ENCODE measurements at places on chromosomes 3 and 15.

DNA sequence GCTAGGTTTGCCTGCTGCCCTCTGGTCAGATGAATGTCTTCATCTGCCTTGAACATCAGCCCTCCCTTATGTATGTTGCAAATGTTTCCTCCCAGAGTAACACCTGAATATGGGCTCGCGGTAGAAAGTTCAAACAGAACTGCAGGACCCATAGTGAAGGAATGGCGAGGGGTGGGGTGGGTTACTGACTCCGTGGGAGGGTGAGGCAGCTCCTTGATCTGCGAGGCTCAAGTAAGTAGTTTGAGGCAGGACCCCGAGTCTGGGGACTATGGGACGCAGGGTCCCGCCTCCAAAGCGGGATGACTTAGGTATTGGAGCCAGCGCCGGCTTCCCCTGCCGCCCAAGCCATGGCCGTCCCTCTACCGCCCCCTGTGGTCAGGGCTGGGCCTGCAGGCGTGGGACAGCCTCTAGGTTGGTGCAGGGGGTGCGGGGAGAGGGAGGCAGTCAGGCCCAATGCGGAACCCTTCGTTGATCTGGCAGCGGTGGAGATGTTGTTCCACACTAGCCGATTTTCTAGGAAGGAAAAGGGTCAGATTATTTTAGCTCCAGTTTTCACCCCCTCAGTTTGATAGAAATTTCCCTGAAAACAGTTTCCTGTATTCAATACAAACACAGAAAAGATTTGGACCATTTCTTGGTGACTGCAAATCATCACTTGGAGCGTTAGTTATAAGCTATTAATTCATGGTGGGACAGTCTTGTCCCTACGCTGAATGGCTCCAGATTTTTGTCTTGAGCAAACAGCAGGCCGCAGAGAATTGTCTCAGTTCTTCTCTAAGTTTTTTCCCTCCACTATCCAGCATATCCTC is 72.3 kb downstream of the CORO2B start:
- no peak for DNase-seq
- H3K4me1 ChIP-seq = peaks cover 8% of the 10 kb centered on the region
- H3K27me3 ChIP-seq = no peaks in the 10 kb centered on the region

- no peak for DNase-seq
- H3K4me3 ChIP-seq = no peak overlapping the region
- H3K27me3 ChIP-seq = no peaks in the 10 kb centered on the region
- H3K4me1 ChIP-seq = no peaks in the 10 kb centered on the region
- no peaks in the 10 kb centered on the region for H3K36me3 ChIP-seq
Measured at GRCh38 chr3:7371693-7372572, 511.0 kb downstream of the GRM7 start.

GRCh38 chr3:133077688-133078087 is 39.5 kb downstream of the TMEM108 start:
- H3K4me1 ChIP-seq = no peaks in the 10 kb centered on the region
- no peak overlapping the region for H3K27ac ChIP-seq
- H3K4me3 ChIP-seq = no peak overlapping the region
- DNase-seq = no peak
- no peaks in the 10 kb centered on the region for H3K27me3 ChIP-seq

DNA sequence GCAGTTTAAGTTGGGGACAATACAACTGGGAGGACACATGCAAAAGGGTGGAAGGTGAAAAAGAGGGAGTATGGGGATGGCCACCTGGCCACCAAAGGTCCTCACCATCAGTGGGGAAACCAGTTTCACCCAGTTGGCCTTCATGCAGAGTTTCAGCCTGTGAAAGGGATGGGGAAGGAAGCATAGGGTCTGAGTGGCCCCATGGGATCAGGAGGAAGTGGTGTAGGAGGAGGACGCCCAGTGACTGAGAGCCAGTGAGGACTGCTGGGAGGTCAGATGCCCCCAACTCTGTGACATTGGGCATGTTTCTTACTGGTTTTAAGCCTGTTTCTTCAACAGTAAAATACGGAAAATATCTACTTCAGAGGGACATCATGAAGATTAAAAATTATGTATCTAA is 16.3 kb downstream of the BCL2A1 start:
- no peak overlapping the region for H3K27ac ChIP-seq
- no peaks in the 10 kb centered on the region for H3K36me3 ChIP-seq
- H3K4me1 ChIP-seq = no peaks in the 10 kb centered on the region
- H3K27me3 ChIP-seq = no peaks in the 10 kb centered on the region
- H3K4me3 ChIP-seq = no peak overlapping the region
- no peak for DNase-seq

- H3K27me3 ChIP-seq = no peaks in the 10 kb centered on the region
- no peak overlapping the region for H3K27ac ChIP-seq
- H3K36me3 ChIP-seq = peaks cover 13% of the 10 kb centered on the region
Measured at GRCh38 chr15:62835762-62836161, 206.8 kb upstream of the TPM1 start.

GRCh38 chr3:71916747-71917369 is 131.9 kb upstream of the PROK2 start:
- no peak overlapping the region for H3K27ac ChIP-seq
- peak; percentile 82 for DNase-seq
- no peaks in the 10 kb centered on the region for H3K36me3 ChIP-seq

DNA sequence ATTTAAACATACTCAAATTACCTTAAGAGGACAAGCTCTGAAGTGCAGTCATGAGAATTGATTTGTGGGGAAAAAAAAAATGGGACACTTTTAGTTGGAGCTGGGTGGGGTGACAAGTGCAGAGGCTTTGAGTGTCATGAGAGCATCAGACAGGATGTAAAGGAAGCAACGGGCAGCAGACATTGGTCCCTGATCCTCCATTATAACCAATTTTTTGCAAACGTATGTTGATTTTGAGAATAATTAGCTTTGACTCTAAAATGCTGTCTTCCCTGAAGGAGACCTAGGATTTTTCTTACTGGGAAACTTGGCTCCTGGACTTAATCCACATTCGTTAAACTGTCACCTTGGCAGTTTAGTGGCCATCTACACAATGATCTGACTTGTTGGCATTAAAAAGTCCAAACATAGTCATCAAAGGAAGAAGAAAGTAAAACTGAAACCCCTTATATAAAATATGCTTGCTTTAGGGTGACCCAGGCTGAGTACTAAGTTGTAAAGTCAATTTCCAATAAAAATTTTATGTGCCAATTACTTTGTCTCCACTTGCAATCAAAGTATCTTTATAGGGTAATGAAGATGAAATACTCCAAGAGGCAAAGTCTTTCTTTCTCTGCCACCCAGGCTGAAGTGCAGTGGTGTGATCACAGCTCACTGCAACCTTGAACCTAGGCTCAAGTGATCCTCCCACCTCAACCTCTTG is 45.6 kb downstream of the BCL2L10 start:
- no peak for DNase-seq
- no peaks in the 10 kb centered on the region for H3K27me3 ChIP-seq
- H3K36me3 ChIP-seq = peaks cover 39% of the 10 kb centered on the region
- H3K4me3 ChIP-seq = no peak overlapping the region

GRCh38 chr3:2993736-2994135 is 116.4 kb downstream of the IL5RA start:
- DNase-seq = no peak
- no peak overlapping the region for H3K4me3 ChIP-seq
- no peak overlapping the region for H3K27ac ChIP-seq
- no peaks in the 10 kb centered on the region for H3K36me3 ChIP-seq
- no peaks in the 10 kb centered on the region for H3K4me1 ChIP-seq

GRCh38 chr3:109994853-109995252 is 657.5 kb upstream of the DPPA4 start:
- H3K4me1 ChIP-seq = no peaks in the 10 kb centered on the region
- no peak overlapping the region for H3K27ac ChIP-seq
- H3K4me3 ChIP-seq = no peak overlapping the region
- DNase-seq = no peak
- H3K36me3 ChIP-seq = no peaks in the 10 kb centered on the region
- 0 out of 2 replicates have a peak, but pooled peaks cover 4% of the 10 kb centered on the region for H3K27me3 ChIP-seq

DNA sequence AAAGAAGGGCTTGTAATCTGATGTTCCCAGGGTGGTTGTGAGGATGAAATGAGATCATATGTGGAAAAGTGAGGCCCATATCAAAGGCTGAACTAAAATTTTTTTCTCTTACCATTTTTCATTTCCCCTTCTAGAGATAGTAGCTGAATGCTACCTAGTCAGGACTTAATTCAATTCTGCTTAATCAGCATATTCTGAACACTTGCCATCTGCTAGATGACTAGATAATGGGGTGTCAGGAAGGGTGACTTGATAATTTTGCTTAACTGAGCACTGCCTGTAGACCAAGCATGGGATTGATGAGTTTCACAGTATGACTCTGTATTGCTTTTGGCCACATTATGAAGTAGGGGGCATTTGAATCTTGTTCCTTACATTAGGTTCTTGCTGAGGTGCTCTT is 136.2 kb downstream of the CHST2 start:
- no peak overlapping the region for H3K27ac ChIP-seq
- no peak overlapping the region for H3K4me3 ChIP-seq
- H3K4me1 ChIP-seq = no peaks in the 10 kb centered on the region
- H3K36me3 ChIP-seq = no peaks in the 10 kb centered on the region
- DNase-seq = no peak

DNA sequence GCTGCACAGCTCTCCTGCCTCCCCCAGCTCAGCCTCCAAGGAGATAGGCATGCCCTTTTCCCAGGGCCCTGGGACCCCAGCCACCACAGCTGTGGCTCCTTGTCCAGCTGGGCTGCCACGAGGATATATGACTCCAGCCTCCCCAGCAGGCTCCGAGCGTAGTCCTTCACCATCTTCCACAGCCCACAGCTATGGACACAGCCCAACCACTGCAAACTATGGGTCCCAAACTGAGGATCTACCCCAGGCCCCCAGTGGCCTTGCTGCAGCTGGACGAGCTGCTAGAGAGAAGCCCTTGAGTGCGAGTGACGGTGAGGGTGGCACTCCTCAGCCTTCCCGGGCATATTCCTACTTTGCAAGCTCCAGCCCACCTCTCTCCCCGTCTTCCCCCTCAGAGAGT is 20.5 kb upstream of the APEH start:
- no peak for DNase-seq
- no peaks in the 10 kb centered on the region for H3K4me1 ChIP-seq
- H3K4me3 ChIP-seq = no peak overlapping the region
- no peaks in the 10 kb centered on the region for H3K36me3 ChIP-seq

GRCh38 chr3:13370609-13371008 is 49.5 kb downstream of the NUP210 start:
- no peaks in the 10 kb centered on the region for H3K4me1 ChIP-seq
- peaks cover 4% of the 10 kb centered on the region for H3K27me3 ChIP-seq
- no peak for DNase-seq
- H3K36me3 ChIP-seq = no peaks in the 10 kb centered on the region
- no peak overlapping the region for H3K4me3 ChIP-seq

- no peaks in the 10 kb centered on the region for H3K27me3 ChIP-seq
- peaks cover 11% of the 10 kb centered on the region for H3K36me3 ChIP-seq
- DNase-seq = no peak
- H3K4me3 ChIP-seq = no peak overlapping the region
Measured at GRCh38 chr3:16433701-16434151, 79.8 kb downstream of the RFTN1 start.

DNA sequence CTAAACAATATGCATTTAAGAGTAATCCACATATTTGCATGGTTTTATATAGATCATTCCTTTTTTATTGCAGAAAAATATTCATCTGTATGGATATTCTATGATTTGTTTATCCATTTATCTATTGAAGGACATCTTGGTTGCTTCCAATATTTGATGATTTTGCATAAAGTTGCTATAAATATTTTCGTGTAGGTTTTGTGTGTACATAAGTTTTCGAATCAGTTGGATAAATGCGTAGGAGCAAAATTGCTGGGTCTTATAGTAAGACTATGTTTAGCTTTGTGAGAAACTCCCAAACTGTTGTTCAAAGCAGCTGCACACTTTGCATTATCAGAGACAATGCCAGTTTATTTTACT is 971.2 kb downstream of the DIPK2A start:
- H3K4me1 ChIP-seq = no peaks in the 10 kb centered on the region
- H3K27ac ChIP-seq = no peak overlapping the region
- no peak for DNase-seq

DNA sequence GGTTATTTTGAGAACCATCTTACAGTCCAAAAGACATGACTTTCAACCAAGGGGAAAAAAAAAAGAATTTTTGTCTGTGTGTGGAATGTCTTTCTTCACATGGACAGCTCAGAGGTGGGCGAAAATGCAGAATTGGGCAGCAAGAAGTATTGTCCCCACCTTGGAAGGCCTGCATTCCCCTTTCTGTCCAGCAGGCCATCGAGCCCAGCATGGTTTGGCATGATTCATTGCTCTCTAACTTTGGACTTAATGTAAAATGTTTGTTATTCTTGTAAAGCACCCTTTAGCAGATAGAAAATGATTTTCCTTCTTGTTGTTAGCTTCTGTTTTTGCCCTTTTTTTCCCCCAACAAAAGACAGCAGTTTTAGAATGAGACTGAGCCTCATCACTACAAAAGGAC is 12.4 kb downstream of the MYO1E start:
- no peaks in the 10 kb centered on the region for H3K27me3 ChIP-seq
- H3K4me1 ChIP-seq = peaks cover 19% of the 10 kb centered on the region
- H3K4me3 ChIP-seq = no peak overlapping the region

DNA sequence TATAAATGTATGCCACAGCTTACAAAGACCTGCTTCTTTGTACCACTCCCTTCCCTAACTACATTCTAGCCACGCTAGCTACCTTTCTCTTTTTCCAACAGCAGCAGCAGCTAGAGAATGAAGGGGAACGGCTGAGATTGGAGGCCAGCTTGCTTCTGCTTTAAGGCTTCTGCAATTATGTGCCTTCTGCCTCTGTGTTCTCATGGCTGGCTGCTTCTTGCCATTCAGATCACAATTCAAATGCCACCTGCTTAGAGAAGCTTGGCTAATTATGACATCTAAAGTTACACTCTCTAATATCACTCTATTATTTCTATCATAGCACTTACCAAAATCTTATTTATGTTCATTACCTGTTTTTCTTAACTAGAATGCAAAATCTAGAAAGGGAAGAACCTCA is 95.2 kb downstream of the RYK start:
- H3K4me3 ChIP-seq = no peak overlapping the region
- H3K27me3 ChIP-seq = no peaks in the 10 kb centered on the region
- peaks cover 44% of the 10 kb centered on the region for H3K36me3 ChIP-seq
- DNase-seq = no peak
- H3K27ac ChIP-seq = no peak overlapping the region

- peaks cover 41% of the 10 kb centered on the region for H3K36me3 ChIP-seq
- H3K27me3 ChIP-seq = no peaks in the 10 kb centered on the region
- H3K4me3 ChIP-seq = no peak overlapping the region
- no peaks in the 10 kb centered on the region for H3K4me1 ChIP-seq
- no peak overlapping the region for H3K27ac ChIP-seq
- DNase-seq = no peak
Measured at GRCh38 chr15:80121546-80121945, 31.3 kb upstream of the FAH start.
